ENCODE measurements at places on chromosomes 7 and 10. TPM values are rescaled to one million over a fixed set of nuclear protein-coding genes. Genes with fewer than 3 reads are reported as not detected.

Gene AKR1C1
- 3.9 TPM for total RNA-seq

Gene GIMAP8
- 0.09 TPM for total RNA-seq

Gene RADIL
- 8.6 TPM for total RNA-seq

Gene COBL
- 36.5 TPM for total RNA-seq

Measured in WTC11 (cell line).